Vagina (tissue), 2 donors: ENCODE measurements at places on chromosomes 4 and X.

- DNase-seq = no peak
Observed at GRCh38 chrX:15321447-15321846, 6.0 kb upstream of the ASB11 start.

GRCh38 chrX:110851780-110852179 lies 56.2 kb upstream of the CHRDL1 start:
- DNase-seq = no peak

DNA sequence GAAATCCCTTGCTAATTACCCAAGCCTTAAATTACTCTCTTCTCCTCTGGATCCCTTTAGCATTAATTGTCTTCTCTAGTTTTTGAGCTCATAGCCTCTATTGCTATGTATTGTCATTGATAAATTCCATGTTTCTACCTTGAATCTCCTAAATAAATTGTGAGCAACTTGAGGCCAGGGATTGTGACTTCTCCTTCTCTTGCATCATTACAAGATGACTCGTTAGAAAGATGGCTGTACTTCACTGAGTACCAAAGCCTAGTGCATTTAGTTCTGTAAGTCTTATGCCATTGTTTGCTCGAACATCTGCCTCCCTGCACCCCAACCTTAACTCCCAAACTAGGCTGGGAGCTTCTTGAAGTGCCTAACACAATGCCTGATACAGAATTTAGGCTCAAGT lies 15.3 kb downstream of the VSIG4 start:
- DNase-seq = no peak

DNA sequence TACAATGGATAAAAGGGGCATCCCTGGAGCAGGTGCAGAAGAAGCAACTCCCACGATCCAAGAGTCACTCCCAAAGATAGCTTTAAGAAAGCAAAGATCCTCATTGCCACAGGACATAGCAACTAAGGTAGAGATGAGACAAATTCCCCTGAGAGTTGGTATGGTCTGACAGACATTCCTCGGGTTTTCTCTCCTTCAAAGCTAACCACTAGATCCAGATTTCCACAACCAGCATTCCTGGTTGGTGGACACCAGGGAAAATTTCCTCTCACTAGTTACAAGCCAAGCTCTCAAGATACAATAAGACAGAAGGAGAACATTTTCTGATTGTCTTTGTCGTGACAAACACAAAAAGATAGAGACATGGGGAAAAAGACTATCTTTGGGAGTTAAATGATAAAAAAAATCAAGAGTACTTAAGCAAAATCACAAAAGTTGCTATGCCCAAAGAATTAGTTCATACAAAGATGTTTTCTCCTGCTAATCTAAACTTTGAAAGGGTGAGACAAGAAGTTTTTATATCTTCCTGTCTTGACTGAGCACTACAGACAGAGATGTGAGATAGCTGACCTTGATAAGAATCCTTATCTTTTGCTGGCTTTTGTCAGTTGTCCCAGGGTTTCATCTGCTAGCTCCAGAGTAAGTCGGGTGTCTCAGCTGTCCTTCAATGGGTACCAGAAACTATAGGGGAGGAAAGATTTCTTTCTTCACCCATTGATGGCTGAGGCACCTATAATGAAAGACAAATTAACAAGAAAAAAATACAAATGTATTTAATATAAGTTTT lies 200.5 kb downstream of the CENPC start:
- DNase-seq = no peak

DNA sequence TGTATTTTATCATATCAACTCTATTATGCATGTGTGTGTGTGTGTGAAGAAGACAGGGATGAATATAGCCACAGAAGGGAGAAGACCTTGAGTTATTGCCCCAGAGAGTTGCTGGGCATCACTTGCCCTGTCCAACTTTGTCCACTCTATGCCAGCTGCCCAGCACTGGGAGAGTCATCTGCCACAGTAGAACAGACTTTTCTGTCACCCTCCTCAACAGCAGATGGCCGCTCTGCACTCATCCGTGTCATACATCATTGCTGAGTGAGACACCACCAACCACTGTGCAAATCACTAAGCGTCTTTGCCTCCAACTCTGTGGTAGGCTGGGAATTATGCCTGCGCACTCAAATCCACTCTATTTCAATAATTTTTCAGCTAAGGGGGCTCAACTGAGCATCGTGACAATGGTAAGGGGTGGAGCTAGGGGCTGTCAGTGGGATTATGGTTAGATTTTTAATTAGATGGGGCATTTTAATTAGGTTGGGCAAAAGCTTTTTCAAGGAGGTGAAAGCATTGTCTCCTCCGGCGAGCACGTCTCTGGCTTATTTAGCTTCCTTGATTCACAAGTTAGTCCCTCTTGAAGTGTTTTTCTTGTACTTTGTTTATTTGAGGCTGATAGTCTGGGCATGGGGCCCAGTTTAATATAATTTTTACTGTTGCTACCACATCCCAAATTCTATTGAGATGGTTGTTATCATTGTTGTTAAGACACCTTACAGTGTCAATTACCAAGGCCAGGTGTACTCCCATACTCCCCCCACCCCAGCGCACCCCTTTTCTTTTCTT lies 100.1 kb upstream of the KLF3 start:
- DNase-seq = no peak

- no peak for DNase-seq
Observed at GRCh38 chrX:21958916-21959315, 18.4 kb downstream of the SMS start.

- DNase-seq = no peak
Observed at GRCh38 chr4:166065324-166065723, 192.3 kb downstream of the TLL1 start.

DNA sequence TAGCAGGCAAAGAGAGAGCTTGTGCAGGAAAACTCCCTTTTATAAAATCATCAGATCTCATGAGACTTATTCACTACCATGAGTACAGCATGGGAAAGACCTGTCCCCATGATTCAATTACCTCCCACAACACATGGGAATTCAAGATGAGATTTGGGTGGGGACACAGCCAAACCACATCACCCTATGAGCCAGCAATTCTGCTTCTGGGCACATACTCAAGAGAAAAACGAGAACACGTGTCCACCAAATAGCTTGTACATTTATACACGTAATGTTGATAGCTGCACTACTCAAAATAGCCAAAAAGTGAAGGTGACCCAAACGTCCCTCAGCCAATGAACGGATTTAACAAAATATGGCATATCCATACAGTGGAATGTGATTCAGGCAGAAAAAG lies 94.5 kb upstream of the DHRSX start:
- no peak for DNase-seq

GRCh38 chr4:176780995-176781738 lies 11.6 kb downstream of the VEGFC start:
- DNase-seq = no peak

GRCh38 chrX:22424122-22424915 lies 151.6 kb downstream of the CBLL2 start:
- no peak for DNase-seq

DNA sequence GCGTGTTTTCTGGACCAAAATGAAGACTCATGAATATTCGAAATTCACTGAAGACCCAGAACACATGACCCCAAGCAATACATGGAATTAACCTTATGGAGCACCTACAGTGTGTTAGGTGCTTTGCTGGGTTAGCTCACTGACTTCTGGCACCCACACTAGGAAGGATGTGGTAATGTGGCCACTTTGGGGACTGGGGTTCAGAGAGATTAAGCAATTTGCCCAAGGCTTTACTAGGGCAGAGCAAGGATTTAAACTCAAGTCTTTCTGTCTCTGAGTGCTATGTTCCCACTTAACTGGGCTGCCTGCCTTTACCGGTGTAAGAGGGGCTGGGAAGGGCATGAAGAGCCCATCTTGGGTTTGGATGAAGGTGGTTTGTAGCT lies 162.0 kb upstream of the ATP6AP2 start:
- DNase-seq = no peak

GRCh38 chrX:17397074-17397473 lies 22.1 kb downstream of the NHS start:
- DNase-seq = no peak

DNA sequence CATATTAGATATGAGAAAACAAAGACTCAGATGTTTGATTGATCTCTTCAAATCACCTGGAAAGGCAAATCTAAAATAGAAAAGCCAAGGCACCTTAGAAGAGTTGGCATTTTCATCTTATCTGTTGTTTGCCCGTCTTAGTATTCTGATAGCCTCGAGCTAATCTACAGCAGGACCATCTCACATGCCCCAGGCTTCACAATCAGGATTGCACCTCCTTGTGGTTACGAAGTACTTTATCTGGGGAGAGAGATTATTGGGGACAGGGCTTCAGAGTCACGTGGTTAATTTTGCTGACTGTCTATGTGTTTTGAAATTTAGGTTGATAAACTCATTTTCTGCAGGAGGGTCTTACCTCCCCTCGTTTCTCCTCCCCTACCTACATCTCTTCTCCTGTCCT lies 313.1 kb upstream of the ANXA10 start:
- no peak for DNase-seq

DNA sequence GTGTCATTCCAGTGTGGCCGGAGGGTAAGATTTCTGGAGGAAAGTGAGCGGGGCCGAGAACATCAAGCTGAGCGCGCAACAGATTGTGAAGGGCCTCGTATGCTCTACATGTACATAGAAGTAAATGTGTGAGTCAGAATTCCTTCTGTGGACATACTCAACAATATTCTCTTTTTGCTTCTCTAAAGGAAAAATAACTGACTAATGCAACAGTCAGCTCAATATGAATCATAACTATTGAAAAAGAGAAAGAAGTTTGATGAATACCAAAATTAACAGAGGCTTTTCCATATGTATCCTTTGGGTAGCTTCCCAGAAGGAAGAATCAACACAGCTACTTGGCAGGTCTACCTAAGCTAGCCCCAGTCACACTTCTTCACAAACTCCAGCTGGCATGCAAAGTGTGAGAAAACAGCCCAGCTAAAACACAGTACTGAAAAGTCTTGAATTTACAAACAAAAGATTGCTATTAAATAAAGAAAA lies 87.5 kb upstream of the ZFP42 start:
- no peak for DNase-seq

DNA sequence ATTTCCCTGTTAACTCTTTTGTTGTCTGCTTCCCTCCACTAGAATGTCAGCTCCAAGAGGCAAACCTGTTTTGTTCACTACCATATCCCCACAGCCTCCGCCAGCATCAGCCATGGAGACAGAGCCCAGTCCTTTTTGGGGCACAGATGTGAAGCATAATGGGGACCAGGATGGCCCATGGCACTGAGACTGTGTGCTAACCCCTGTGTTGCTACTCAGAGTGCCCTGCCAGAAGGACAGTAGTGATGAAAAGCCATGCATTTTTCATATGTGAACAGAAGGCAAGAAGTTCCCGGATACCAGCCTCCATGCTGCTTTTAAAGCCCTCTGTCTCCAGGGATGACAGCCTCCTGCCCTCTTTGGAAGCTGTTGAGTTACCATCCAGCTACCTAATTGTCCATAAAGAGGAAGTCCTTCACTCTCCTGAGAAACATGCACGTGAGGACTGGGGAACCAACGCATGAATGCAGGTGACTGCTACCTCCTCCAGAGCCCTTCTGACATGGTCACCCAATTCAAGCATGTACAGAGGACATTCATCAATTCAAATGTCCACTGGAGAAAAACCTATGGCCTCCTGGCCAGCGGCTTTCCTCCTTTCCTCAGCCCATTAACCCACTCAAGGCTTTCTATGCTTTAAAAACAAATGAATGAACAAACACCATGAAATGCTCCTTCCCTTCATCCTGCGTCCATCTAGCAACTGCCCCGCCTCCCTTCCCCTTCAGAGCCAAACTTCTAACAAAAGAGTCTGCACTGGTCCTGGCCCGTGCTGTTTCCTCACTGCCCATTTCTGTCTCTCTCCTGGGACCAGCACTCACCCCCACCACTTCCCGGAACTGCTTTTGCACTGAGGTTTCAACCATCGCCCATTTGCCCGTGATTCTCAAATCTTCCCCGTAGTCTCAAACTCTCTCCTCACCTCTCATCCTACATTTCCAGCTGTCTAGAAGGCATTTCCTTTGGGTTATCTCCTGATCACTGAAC lies 18.0 kb downstream of the PNMA6F start:
- DNase-seq = peak; percentile 61
